ENCODE measurements at places on chromosomes 3 and 15.

GRCh38 chr15:99764522-99764921 lies 31.3 kb upstream of the LYSMD4 start:
- DNase-seq = no peak

GRCh38 chr3:128569756-128570155 lies 76.8 kb upstream of the GATA2 start:
- DNase-seq = no peak

GRCh38 chr15:97078591-97078990 lies 748.1 kb downstream of the NR2F2 start:
- DNase-seq = no peak

DNA sequence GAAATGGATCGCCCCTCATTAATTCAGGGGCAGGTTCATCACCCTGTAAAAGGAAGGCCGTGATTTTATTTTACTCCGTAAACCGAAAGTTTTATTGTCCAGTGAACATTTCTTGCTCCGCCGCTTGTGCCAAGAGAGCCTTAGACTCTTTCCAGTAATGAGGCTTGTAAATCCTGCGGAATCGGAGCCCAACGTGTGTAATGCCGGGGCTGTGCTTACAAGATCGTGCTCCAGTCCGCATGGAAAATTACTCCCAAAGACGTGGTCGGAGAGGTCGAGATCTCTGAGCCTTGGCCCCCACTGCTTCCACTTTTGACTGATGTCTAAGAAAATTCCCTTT lies 649 bp upstream of the PLOD2 start:
- peak; percentile 84 for DNase-seq

DNA sequence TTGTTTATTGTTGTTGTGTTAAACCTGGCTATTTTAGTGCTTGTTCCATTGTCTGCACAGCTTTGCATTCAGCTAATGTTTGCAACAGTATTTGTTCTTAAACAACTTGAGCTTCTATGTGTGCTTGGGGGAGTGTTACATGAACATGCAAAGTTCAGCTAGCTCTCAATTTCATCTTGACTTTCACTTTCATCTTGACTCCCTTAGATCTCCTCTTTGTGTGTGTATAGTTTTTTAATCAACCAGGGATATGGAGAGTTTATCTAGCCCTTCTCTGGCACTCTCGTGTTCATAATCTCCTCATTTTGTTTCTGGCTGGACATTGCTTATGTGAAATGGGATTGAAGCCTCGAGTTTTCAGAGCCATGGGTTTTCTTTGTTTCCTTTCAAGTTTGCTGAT lies 212.4 kb upstream of the ZBTB20 start:
- DNase-seq = no peak

DNA sequence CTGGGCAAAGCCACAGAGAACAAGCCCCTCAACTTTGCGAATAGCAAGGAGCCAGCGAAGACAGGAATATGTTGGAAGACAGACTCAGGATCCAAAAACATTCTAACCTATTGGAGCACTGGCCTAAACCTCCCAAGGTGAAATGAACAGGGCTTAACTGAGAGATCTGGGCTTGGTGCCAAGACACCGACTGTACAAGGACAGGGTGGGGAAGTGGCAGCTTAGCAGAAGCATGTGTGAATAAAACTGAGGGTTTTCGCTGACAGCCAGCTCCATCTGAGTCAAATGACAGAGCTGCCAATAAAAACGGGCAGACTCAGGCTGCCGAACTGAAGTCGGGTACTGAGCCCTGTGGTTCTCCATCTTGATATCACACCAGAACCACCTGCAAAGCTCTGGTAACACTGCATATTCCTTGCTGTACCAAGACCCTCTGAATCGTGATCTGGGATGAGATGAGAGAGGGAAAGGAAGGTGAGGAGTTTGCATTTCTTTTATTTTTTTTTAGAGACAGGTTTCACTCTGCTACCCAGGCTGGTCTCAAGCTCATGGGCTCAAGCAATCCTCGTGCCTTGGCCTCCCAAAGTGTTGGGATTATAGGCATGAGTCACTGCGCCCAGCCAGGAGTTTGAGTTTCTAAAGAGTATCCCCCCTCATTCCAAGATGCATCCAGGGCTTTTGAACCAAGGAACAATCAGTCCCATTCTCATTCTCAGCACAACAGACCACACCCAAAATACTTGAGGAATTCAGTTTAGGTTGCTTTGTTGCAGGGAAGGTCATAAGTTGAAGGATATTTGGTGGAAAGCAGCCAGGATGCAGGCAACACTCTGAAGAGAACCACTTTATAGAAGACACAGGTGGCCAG lies 6.0 kb upstream of the PLCB2 start:
- DNase-seq = no peak

DNA sequence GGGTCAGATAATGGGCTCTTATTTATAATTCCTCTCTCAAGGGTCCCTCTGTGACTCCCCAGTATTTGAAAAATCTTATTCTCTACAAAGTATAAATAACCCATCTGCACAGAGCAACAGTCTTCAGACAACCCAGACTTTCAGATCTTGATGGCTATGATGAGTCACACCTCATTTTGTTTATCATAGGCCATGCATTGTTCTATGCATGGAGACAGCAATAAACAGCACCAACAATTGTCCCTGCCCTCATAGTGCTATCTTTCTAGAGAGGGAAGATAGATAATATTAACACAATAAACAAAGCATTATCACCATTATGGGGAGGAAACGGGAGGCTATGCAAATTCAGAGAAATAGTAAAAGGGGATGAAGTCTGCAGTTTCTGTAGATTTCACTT lies 13.4 kb downstream of the FHIT start:
- DNase-seq = no peak

DNA sequence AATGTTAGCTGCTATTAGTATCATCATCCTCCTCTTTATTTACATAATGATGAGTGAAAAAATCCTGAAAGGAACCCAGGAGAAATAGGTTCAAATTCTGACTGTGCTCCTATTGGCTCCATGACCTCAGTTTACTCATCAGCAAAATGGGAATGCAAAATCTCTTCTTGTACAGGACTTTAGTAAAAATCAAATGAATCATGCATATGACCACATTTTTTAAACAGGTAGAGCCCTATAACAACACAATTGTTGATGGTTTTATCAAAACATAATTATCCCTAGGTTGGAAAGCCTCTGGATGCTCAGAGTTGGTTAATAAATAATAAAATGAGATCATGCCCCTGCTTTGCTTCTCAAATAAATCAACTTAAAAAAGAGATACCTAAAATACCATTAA lies 16.0 kb upstream of the NR2F2 start:
- no peak for DNase-seq

GRCh38 chr3:147672436-147672835 lies 263.3 kb downstream of the ZIC1 start:
- DNase-seq = no peak

DNA sequence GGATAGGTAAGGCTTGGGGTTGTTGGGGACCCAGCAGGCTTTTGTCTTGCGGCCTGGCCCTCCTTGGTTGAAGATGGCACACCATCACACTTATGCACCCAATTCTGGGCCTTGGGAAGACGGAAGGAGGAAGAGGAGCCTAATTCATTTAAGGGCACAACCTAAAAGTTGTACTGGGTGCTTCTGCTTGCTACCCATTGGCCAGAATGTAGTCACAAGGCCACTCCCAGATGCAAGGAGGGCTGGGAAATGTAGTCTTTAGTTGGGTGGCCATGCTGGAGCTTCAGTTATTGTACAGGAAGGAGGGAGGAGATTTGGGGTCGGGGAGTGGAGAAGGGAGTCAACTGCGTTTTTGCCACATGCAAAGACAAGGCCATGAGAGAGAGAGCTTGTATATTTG lies 109.2 kb downstream of the TMEM266 start:
- no peak for DNase-seq

DNA sequence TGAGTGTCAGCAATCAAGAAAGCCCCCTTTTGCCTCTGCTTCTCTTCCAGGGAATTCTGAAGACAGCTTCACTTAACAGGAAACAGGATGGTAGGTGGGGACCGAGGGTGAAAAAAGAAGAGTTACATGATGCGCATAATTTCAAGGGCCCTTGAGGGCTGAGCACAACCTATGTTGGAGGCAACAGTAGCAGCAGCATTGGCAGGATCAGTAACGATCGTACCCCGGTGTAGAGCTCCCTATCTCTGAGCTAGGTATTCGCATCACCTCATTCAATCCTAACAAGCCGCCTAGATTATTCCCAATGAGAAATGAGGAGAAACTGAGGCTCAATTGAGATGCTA lies 432 bp upstream of the RAD54L2 start:
- DNase-seq = no peak

GRCh38 chr3:110157221-110157620 lies 819.9 kb upstream of the DPPA4 start:
- DNase-seq = no peak

DNA sequence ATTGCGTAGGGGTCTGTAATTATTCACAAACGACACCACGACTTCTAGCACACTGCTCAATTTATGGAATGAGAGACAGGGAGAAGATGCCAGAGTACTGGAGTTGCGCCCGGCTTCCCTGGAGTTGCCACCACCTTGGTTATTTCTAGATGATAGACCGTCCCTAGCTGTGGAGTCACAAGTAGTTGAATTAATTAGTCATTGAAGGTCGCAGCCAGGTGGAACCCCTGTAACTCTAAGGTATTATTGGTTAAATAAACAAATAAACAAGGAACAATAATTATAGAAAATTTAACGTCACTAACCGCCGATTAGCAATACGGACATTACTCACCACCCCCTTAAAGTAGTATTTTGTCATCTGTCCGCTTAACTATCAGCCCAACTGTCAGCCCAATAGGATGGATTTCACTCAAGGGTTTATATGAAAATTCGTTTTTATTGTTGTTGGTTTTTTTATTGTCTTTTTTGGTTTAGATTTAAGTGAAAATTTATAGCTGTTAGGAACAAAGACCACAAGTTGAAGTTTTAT lies 911 bp upstream of the AZI2 start:
- no peak for DNase-seq

GRCh38 chr15:73902121-73903020 lies 23.9 kb upstream of the LOXL1 start:
- DNase-seq = no peak

DNA sequence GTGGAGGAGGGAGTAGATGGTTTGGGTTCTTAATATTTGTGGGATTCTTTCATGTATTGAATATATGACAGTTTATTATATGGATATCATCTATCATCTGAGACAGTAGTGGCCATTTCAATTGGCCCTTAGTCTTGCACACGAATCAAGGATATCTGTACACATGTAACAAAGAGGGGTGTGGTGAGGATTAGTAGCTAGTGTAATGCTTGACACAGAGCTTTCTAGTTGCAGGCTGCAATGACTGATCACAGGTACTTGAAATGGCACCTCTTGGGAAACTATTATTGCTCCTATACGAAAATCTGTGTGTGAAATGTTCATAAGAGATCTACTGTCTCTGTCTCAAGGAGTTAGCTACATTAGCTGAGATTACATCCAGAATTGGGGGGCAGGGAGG lies 12.8 kb downstream of the TM4SF1 start:
- DNase-seq = no peak

DNA sequence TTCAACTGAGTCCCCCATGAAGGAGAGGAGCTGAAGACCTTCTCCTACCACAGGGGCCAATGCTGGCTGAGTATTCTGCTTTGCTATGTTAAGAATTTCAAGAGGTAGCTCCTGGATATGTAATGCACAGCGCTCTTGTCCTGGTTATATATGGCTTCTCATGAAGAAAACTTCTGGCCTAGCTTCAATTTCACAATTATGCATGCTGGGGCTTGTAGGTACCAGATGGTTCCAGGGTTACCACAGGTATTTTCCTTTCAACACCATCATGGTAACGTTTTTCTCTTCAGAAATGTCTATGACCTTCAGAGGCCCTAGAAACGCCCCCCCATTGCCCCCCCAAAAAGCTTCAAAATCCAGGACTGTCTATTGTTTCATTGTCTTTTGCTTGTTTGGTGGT lies 311.7 kb upstream of the ICE2 start:
- no peak for DNase-seq

DNA sequence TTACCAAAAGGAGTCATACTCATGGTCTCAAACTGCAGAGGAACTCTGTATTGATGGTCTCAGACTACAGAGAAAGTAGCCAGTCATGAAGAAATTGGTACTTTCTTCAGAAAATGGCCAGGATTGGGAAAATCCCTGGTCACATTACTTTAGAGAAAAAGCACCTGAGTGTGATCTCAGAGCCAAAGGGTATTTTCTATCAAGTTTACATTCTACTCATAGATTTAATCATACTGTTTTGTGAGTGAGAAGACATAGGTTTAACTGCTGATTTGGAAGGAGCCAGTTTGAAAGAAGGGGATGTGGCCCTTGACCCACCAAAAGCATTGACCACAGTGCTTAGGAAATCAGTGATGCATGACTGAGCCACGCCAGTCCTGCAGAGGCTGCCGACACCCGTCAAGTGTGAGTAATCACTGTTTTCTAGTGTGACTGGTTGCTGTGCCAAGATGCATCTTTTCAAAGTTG lies 203.6 kb downstream of the AKAP13 start:
- DNase-seq = no peak

DNA sequence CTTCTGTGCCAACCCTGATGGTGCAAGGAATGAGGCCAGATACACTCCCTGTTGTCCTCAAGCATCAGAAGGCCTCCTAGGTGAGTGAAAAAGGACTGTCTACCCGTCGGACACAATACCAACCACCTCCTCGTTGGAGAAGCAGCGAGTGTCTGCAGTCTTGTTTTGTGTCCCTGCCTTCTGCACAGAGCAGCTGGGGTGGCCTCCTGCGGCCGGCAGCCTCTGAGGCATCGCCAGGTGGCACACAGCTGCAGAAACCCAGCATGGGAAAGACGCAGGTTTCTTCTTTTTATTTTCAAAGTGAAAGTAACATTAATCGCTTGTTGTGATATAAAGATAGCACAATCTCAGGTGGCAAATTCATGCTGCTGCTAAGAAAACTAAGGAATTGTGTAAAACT lies 509.9 kb downstream of the OCA2 start:
- DNase-seq = no peak

DNA sequence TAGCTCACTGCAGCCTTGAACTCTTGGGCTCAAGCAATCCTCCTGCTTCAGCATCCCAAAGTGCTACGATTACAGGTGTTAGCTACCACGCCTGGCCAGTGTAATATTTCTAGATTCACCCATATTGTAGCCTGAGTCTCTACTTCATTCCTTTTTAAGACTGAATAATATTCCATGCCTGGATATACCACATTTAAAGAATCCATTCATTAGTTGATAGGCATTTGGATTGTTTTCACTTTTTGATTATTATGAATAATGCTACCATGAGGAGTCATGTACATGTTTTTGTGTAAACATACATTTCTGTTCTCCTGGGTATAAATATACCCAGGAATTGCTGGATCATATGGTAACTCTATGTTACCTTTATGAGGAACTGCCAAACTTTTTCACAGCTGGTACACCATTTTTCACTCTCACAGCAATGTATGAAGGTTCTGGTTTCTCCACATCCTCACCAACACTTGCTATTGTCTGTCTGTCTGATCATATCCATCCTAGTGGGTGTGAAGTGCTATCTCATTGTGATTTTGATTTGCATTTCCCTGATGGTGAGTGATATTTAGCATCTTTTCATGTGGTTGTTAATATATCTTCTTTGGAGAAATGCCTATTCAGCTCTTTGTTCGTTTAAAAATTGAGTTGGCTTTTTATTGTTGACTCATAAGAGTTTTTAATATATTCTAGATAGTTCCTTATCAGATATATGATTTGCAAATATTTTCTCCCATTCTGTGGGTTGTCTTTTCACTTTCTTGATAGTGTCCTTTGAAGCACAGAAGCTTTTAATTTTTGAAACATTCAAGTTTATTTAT lies 32.6 kb downstream of the EEFSEC start:
- no peak for DNase-seq

- no peak for DNase-seq
Observed at GRCh38 chr3:50653937-50654595, 20.7 kb upstream of the DOCK3 start.

- no peak for DNase-seq
Observed at GRCh38 chr3:157275832-157276231, 115.9 kb upstream of the CCNL1 start.

Data from left hindlimb (tissue), 1 donor.